ENCODE measurements at places on chromosomes 12 and 14.

DNA sequence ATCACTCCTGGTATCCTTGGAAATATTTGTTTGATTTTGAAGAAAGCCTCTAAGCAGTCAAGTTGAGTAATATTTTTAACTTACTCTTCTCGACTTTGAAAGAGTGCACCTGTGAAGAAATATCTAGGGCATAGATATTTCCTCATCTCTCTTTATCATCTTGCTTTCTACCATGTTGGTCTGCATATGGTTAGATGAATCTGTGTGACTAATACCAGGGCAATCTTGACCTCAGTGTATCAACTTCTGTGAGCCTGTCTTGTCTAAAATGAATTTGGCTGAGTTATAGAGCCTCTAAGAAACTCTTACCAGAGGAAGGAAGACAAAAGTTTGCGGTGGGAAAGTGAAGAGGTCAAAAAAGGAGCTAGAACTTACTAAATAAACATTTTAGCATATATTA lies 68.4 kb downstream of the SYT1 start:
- DNase-seq = no peak

- no peak for DNase-seq
These were observed 36.3 kb downstream of the LIMA1 start for GRCh38 chr12:50246873-50247612.

- no peak for DNase-seq
These were observed 32.8 kb upstream of the LUM start for GRCh38 chr12:91144053-91144452.

DNA sequence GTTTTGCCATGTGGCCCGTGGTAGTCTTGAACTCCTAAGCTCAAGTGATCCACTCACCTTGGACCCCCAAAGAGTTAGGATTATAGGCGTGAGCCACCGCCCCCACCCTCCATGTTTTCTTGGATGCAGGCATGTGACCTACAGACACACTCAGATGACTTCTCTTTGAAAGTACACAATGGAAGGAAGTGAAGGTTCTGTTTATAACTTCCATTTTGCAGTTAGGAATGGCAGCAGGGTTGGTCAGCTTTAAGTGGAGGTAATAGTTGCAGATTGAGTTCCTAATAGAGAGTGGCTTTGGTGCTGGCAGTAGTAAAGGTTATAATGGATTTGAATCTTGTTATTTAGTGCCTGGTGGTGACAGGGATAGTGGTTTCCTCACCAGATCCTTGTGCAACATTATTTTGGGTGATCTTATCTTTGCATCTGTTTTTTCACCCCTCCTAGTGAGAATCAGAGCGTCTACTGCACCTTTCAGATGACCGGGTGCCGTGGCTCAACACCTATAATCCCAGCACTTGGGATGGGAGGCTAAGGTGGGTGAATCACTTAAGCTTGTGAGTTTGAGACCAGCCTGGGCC lies 15.3 kb downstream of the LARP4 start:
- no peak for DNase-seq

DNA sequence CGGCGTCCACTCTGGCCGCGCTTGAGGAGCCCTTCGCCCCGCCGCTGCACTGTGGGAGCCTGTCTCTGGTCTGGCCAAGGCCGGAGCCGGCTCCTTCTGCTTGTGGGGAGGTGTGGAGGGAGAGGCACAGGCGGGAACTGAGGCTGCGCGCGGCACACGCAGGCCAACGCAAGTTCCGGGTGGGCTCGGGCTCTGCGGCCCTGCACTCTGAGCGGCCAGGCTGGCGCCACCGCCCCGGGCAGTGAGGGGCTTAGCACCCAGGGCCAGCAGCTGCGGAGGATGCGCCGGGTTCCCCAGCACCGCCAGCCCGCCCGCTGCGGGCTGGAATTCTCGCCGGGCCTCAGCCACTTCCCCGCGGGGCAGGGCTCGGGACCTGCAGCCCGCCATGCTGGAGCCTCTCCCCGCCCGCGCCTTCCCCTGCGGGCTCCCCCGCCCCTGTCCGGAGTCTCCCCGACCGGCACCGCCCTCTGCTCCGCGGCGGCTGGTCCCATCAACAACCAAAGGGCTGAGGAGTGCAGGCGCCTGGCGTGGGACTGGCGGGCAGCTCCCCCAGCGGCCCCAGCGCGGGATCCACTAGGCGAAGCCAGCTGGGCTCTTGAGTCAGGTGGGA lies 921.2 kb upstream of the FOXG1 start:
- peak; percentile 43 for DNase-seq

DNA sequence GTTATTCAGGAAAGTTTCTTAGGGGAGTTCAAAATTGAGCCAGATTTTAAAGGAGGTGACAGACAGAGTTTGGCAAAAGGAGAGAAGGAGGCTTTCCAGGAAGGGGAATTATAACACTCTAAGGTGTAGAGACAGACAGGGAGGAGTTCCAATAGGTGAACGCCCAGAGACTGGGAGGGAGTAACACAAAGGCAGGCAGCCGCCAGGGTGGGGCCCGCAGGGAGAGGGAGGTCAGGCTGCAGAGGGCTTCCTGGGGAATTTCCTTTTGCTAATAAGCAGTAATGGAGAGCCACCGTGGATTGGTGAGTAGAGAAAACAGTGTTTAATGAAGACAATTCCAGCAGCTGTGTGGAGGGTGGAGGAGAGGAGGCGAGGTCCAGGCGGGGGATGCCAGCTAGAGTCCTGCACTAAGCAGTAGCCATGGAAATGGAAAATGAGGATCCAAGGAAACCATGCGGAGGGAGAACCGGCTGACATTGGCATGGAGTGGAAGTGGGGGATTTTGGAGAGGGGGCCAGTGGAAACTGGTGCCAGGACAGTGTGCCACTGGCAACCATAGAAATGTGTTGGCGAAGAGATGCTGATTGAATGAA lies 22.2 kb downstream of the GRIN2B start:
- DNase-seq = no peak

DNA sequence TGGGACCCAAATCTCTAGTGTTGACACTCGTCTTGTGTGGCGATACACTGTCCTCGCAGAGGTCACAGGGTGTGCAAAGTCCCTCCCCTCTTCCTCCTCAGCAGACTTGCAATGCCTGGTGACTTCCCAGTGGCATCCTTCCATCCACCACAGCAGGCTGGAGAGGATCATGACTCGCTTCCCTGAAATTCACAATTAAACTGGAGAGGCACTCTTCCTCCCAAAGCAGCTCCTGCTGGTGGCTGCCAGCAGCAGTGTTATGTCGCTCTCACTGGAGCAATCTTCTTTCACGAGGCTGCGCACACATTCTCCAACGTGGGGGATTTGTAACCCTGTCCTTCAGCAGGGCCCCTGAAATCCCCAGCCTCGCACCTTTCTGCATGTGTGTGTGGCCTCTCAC lies 145.2 kb upstream of the TMCC3 start:
- DNase-seq = no peak

DNA sequence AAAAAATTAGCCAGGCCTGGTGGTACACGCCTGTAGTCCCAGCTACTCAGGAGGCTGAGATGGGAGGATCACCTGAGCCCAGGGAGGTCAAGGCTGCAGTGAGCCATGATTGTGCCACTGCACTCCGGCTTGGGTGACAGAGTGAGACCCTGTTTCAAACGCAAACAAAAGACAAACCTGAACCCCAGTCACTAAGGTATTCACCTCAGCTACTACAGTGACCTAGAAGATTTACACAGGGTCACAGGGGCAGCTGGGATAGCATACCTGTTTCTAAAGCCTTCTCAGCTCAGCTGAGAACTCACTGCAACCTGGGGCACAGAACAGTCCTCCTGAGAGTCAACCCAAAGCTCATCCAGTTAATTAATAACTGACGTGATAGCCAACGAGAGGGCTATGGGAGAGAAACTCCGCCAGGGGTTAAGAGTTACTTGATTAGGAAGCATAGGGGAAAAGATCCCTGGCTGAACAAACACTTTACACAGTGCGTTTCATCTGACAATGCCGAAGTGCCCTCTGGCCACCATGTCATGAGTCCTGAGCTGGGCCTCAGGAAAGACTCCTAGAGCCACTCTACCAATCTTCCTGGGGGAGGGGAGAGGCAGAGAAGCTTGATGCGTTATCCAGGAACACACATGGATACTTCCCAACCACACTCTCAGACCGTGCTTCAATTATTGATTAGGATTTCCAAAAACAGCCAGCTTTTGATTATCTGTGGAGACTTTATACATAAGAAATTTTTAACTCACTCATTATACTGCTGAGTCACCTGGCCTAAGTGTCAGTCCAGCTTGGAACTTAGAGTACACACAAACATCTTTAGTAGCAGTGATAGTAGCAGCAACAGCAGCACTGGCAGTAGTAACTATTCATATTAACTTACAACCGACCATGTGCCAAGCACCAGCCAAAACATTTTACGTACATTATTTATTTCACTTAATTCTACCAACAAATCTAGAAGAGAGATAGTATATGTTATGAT lies 48.2 kb downstream of the FOXN3 start:
- no peak for DNase-seq

GRCh38 chr12:69886715-69887114 lies 61.7 kb downstream of the MYRFL start:
- no peak for DNase-seq

DNA sequence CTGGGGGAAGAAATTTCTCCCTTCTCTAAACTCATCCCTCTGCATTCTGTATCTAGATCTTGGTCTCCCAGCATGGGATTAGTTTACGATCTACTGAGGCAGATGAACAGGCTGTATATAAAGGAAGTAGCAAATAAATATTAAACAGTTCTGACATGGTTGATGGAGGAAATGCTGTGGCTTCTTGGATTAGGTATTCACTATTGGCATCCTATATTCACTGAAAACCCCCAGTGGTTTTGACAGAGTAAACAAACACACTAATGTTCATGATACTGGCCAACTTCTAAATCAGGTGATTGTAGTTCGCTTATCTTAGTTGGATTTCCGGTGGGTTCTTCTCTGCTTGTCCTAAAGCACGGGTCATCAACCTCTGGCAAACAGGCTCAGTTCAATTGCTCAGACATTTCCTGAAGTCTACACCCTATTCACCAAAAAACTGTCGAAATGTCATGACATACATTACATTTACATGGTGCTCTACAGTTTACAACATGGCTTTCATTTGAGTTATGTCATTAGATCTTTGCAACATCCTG lies 433.9 kb downstream of the EGLN3 start:
- no peak for DNase-seq

DNA sequence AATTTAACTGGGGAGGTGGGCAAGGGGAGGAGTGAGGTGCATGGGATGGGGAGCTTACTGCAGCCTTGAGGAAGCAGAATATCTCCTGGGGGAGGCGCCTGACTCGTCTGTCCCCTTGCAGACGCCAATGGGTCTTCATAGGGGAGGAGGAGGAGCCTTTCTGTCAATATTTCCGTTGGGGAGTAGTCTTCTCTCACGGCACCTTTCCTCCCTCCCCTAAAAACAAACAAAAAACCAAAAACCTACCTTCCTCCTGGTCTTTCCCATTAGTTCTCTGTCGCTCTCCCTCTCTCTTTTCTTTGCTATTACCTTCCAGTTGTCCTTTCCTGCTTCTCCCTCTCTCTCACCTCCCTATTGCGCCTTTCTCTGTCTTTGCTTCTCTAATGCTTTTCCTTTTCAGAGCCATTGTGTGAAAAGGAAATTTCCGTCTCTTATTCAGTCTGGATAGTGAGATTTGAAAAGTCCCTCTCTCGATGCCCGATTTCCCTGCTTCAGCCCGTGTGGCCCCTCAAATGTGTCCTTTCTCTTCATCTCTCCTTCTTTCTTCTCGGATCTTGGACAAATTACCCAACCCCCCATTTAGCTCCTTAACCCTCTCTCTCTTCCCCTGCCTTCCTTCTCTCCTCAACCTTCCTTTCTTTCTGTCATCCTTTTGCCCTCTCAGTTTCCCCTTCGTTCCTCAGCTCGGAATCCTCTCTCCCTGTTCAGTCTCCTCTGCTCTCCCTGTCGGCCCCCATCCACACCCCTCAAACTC lies 5.9 kb downstream of the GPR84 start:
- DNase-seq = peak; percentile 29

GRCh38 chr12:95205016-95205624 lies 12.1 kb downstream of the FGD6 start:
- DNase-seq = no peak

GRCh38 chr12:41663598-41664265 lies 475.6 kb downstream of the PDZRN4 start:
- no peak for DNase-seq

DNA sequence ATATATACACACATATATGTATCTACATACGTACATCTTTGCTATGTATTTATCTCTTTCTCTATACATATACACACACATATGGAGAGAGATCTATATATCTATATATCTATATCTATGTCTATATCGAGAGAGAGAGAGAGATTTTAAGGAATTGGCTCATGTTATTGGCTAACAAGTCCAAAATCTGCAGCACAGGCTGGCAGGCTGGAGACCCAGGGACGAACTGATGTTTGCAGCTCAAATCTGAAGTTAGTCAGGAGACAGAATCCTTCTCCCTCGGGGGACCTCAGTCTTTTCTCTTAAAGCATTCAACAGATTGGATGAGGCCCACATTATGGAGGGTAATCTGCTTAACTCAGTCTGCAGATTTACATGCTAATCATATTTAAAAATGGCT lies 40.7 kb upstream of the DACT1 start:
- no peak for DNase-seq

DNA sequence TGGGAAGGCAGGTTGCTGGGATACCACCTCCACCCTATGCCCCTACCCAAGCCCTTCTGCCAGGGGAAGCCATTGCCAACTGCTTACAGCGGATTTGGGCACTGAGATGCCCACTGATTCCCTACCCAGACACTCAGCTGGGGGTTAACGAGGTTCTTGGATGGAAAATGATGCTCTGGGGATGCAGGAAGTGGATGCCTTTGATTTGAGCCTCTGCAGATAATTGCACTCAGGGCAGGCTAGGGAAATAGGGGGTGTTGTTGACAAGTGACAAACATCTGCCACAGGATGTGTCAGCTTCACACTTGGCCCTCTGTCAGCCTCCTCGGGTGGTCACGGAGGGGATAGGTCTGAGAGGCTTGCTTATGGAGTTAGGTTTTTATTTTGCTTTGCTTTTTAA lies 57.4 kb downstream of the RPH3A start:
- no peak for DNase-seq

DNA sequence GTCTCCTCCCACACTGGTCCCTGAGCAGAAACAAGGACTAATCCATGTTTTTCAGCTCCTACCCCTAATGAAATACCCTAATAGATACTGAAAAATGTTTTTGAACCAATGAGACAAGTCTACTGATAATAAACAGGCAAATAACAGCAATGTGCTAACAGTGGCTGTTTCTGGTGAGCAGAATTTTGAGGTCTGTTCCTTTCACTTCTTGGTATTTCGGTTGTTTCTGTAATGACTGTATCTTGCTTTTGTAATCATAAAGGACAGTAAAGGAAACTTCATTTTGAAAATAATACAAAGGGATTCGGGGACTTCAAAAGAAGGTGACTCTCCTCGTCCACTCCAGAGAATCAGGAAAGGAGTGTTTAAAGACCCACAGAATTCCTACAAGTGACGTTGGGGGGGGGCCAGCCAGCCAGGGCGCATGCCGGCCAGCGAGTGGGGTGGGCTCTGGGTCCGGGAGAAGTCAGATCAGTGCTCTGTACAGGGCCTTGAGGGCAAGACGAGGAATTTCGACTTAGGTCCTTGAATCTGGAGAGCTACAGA lies 1.1 kb upstream of the CD9 start:
- no peak for DNase-seq

DNA sequence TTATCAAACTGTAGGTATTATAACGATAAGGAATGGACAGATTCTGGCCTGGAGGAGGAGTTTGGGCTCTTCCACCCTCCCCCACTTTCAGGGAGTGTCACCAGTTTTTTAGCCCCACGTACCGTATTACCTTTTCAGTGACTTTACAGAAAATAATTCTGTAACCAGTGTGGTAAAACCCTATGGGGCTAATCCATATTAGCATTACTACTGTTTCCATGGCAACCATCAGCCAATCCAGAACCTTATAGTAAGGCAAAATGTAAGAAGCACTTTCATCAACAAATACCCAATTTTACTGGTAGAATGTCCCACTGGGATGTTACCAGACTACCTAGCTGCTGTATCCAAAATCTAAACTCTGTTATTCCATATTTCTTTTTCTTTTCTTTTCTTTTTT lies 50.7 kb downstream of the BICDL1 start:
- DNase-seq = no peak

Measured in CD8-positive, alpha-beta memory T cell (primary cell).